ENCODE measurements at places on chromosomes 12 and 14. TPM values are rescaled to one million over a fixed set of nuclear protein-coding genes. Genes with fewer than 3 reads are reported as not detected.
A peak's percentile ranks its signal among the peaks of the same experiment; 100 is the strongest.

GRCh38 chr14:85301506-85301905, 228.4 kb upstream of the FLRT2 start:
- peak; percentile 64 for DNase-seq

GRCh38 chr12:3083921-3084347, 6.8 kb downstream of the TSPAN9 start:
- DNase-seq, result no peak

GRCh38 chr12:6884539-6884938, 11.4 kb upstream of the SPSB2 start:
- no peak for DNase-seq

GRCh38 chr12:65566751-65567150, 257.5 kb upstream of the HMGA2 start:
- peak; percentile 55 for DNase-seq

GRCh38 chr12:71958457-71958856, 19.8 kb downstream of the TPH2 start:
- DNase-seq, result peak; percentile 21

DNA sequence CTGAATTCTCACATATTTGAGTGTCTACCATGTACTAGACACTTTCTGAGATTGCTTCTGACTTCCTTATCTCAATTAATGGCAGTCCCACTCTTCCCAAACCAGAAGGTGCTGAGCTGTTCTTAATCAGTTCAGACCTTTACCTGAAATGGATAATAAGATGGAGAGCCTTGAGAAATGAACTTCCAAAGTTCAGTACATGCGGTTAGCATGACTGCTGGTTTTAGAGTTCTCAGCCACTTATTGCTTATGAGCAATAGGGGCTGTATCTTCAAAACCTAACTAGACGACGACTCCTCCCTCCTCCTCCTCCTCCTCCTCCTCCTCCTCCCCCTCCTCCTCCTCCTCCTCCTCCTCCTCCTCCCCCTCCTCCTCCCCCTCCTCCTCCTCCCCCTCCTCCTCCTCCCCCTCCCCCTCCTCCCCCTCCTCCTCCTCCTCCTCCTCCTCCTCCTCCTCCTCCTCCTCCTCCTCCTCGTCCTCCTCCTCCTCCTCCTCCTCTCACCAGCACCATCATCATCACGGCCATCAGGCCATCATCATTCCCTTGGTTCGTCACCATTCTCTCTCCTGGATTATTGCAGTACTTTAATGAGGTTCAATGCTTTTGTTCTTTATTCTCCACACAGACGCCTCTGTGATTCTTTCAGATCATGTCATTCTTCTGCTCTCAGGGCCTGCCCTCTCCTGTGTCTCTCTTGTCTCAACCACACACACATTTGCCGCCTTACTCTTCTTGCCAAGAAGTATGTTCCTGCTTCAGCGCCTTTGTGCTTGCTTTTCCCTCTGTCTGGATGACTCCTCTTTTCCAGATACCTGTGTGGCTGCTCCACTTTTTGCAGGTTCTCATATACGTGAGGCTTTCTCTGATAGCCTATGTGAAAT, 2.7 kb downstream of the PCNX1 start:
- DNase-seq, result no peak

DNA sequence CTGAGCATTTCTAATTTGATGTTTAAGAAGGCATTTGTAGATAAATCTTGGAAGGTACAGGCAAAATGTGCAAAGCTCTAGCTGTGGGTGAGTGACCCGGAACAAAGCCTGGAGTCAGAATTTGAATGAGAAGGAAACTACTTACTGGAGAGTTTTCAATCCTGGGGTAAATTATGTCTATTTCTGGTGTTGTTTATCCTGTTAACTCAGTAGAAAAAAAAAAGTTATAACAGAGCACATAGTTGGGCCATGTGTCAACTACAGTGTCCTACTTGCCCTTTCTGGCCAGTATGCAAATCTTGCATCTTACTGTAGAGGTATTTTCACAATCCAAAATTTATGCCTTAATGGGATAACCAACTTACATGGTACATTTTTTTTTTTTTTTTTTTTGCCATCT, 182.3 kb downstream of the SYNE2 start:
- DNase-seq, result peak; percentile 61

DNA sequence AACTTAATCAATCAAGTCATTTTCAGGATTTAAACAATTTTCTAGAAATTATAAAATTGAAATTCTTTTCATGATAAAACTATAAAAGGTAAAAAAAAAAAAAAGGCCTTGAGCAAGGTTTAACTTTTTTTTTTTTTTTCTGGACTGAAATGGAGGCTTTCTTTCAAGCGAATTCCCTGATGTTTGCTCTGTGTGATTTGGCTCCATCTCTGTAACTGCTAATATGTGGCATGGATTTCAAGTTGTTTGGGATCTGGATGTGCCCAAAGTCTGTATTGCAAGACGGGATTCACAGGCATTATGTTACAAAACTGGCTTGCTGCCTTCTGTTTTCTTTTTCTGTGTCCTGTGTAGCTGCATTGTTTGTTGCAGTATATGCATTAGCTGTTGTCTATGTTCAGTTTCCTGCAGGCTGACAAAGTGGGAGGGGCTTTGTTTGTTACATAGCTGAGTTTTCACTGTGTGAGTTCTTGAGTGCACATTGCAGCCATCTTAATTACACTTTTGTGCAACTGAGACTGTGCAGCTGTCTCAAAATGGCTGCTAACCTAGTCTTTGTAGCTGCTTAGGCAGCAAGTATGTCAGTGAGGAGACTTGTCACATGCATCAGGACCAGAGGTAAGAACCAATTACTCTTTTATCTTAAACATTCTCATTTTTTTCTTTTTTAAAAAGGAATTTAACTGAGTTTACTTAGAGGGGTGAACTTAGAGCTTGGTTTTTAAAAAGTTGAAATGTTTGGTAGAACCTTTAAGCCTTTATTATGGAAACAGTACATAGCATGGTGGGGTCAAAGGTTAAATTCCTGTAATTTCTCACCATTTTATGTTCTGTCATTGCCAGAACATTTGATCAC, 19.5 kb downstream of the ATF7IP start:
- peak; percentile 94 for DNase-seq

DNA sequence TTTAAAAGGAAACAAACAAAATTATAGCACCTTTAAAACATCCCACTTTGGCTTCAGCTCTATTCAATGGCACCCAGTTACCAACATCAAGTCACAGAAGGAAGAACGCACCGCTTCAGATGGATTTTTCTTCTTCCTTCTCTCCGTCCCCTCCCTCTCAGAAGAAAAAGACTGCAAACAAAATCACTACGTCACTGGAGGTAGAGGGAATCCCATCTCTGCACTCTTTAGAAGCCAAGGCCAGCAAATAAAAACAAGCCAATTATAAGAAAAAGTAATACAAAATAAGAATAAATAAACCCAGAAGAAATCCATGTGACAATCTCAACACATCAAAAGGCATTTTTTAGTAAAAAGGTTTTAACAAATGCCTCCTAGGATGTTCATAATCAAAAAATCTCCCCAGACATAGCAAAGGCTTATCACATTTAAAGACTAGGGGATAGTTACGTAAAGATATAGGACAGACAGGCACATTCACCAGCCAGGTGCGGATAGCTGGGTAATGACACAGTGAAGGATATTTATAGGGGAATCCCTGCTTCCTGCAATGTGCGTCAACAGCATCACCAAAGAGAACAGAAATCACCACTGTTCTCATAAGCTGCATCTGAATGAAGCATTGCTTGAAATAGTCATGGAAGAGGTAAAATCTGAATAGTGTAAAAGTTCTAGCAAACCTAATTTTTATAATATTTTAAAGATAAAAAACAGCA, 89.4 kb downstream of the R3HDM2 start:
- peak; percentile 69 for DNase-seq

DNA sequence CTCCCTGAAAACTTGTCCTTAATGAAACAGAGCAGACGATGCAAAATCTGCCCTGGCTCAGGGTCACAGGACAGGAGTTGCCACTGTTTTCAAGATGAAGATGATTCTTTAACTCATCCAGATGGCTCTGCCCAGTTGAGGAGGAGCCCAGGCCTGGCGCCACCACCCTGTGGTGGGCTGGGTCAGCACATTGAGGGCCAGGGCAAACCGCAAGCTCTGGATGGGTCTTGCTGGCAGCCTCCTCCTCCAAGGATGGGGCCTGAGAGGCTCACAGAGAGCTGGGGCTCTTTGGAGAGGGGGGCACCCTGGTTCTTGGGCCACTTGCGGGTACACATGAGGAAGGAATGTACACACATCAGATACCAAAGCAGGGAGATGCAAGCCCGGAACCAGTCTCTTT, 158.2 kb downstream of the NUAK1 start:
- DNase-seq, result no peak

DNA sequence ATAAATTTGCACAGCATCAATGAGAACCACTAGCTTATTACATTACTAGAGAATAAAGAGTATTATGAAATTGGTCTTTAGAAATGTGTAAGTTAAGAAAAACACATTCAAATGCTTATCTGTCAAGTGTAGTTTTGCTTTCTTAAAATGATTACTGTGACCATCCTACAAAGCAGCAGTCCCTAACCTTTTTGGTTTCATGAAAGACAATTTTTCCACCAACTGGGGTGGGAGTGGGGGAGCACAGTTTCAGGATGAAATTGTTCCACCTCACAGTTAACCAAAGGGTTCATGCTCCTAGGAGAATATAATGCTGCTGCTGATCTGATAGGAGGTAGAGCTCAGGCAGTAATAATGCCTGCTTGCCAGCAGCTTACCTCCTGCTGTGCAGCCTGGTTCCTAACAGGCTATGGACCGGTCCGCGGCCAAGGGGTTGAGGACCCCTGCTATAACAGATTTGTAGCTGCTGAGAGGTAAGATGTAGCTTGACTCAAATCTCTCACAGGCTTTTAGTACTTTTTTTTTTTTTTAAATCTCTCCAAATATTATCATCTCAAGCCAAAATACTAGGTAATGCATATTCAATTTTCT, 45.4 kb downstream of the PPP4R3A start:
- no peak for DNase-seq

GRCh38 chr14:88194531-88194930, 128.5 kb downstream of the KCNK10 start:
- DNase-seq, result no peak

DNA sequence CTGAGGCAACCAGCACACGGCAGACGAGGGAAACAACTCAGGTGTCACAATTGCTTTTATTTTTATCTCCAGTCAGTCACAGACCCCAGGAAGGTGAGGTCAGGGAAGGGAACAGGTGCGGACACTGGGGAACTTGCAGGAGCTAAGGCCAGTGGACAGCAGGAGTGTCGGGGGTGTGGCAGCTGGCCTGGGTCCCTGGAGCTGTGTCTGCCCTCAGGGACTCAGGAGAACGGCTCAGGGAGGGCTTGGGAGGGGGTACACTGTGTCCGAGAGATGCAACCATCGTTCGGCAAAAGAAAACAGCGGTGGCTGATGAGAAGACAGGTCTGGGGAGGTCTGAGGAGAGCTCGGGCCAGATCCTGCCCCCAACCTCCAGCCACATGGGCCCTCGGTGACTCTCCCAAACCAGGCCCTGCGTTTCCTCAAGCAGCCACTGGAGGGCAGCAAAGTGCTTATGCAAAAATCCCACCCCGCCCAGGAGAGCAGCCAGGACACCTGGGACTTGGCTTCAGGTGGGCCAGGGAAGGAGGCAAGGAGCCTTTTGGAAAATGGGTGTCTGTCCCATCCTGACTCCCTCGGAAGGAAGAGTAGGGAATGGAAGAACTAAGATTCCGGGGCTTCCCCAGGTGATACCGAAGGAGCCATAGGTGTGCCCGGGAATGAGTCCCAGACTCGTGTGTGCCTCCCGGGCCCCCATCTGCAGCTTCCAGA, 24.1 kb upstream of the BCDIN3D start:
- peak; percentile 70 for DNase-seq

- DNase-seq, result no peak
Observed at GRCh38 chr12:4153343-4153892, 120.1 kb upstream of the CCND2 start.

DNA sequence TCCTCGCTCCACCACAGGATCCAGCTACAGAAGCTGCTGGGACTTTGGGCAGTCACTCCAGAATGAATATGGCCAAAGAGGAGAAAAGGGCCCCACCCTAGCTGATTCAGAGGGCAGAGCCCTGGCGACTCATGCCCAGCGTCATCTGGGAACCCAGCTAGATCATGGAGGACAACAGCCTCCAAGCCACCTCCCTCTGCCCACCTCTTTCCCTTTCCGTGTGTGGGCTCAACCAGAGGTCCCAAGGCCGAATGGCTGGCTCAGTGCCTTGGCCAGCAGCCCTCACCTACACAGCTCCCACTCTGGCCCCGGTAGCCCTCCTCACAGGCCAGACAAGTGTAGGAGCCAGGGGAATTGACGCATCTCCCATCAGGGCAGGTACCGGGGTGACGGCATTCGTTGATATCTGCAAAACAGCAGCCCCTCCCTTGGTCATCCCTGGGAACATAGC, 17.4 kb downstream of the ISCA2 start:
- DNase-seq, result peak; percentile 36

GRCh38 chr14:22489244-22489545, 99.8 kb downstream of the DAD1 start:
- DNase-seq, result no peak

GRCh38 chr14:50082308-50082742, 34.0 kb downstream of the VCPKMT start:
- no peak for DNase-seq

Gene TRIM9
- 0.64 TPM for total RNA-seq

Gene MYRFL
- not detected for total RNA-seq
